ENCODE measurements at places on chromosomes 16 and 17. TPM values are rescaled to one million over a fixed set of nuclear protein-coding genes. Genes with fewer than 3 reads are reported as not detected.

DNA sequence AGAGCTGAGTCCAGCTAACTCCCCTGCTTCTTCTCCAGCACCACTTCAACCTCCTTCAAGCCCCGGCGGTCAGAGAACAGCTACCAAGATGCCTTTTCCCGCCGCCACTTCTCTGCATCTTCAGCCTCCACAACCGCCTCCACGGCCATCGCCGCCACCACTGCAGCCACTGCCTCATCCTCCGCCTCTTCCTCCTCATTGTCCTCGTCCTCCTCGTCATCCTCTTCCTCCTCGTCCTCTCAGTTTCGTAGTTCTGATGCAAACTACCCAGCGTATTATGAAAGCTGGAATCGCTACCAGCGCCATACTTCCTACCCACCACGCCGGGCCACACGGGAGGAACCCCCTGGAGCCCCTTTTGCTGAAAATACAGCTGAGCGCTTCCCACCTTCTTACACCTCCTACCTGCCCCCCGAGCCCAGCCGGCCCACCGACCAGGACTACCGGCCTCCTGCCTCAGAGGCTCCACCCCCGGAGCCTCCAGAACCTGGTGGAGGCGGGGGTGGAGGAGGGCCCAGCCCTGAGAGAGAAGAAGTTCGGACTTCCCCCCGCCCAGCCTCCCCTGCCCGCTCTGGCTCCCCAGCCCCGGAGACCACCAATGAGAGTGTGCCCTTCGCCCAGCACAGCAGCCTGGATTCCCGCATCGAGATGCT is 7.1 kb downstream of the SETD1A start:
- no peaks in the 10 kb centered on the region for H3K27me3 ChIP-seq
- H3K36me3 ChIP-seq = peaks cover 58% of the 10 kb centered on the region
- no peak for DNase-seq
- peaks cover 3% of the 10 kb centered on the region for H3K4me1 ChIP-seq

- H3K27ac ChIP-seq = no peak overlapping the region
- H3K36me3 ChIP-seq = peaks cover 6% of the 10 kb centered on the region
- peaks cover 9% of the 10 kb centered on the region for H3K4me1 ChIP-seq
- H3K4me3 ChIP-seq = no peak overlapping the region
- no peak for DNase-seq
Observed at GRCh38 chr17:57399690-57400089, 143.4 kb downstream of the MSI2 start.

DNA sequence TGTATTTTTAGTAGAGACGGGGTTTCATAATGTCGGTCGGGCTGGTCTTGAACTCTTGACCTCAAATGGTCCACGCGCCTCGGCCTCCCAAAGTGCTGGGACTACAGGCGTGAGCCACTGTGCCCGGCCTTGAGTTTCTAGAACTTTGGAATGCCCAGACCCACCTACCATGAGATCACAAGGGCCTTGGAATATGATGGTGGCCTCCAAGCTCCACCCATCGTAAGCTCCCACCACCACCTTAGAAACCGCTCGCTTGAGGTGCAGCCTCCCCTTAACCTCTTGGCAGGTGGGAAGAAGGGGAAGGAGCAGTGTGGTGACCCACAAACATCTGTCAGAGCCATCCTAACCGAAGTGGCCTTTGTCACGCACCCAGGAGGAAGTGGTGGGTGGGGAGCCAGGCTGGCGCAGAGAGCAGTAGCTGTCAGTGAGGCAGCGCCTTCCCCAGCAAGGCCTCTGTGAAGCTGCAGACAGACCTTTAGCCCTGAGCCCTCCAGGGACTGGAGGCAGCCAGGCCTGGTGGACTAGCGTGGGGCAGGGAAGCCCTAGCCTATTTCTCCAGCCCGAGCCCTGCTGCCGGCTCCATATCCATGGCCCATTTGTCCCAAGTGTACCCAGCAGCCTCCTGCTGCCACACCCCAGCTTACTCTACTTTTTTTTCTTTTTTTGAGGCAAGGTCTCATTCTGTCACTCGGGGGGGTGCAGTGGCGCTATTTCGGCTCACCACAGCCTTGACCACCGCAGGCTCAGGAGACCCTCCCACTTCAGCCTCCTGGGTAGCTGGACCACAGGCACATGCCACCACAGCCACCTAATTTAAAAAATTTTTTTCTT is 13.1 kb upstream of the SEPHS2 start:
- no peak overlapping the region for H3K4me3 ChIP-seq
- no peaks in the 10 kb centered on the region for H3K4me1 ChIP-seq
- no peak overlapping the region for H3K27ac ChIP-seq
- H3K27me3 ChIP-seq = peaks cover 11% of the 10 kb centered on the region

GRCh38 chr16:47848421-47849109 is 307.2 kb downstream of the ABCC12 start:
- DNase-seq = peak; percentile 19
- H3K36me3 ChIP-seq = no peaks in the 10 kb centered on the region
- H3K27ac ChIP-seq = no peak overlapping the region
- H3K27me3 ChIP-seq = no peaks in the 10 kb centered on the region
- H3K4me1 ChIP-seq = no peaks in the 10 kb centered on the region
- H3K4me3 ChIP-seq = no peak overlapping the region

Gene PGAP6
- total RNA-seq = 59.3 TPM

All from osteocyte (in vitro differentiated cells).